ENCODE measurements at places on chromosomes 3 and 15. TPM values are rescaled to one million over a fixed set of nuclear protein-coding genes. Genes with fewer than 3 reads are reported as not detected.
A peak's percentile ranks its signal among the peaks of the same experiment; 100 is the strongest.

Gene EIF4E3
- 76.9 TPM for total RNA-seq

Gene TRAT1
- 165 TPM for total RNA-seq

Gene RBP2
- total RNA-seq, result not detected

Gene TUSC7
- not detected for total RNA-seq

Gene MEIS2
- not detected for total RNA-seq

DNA sequence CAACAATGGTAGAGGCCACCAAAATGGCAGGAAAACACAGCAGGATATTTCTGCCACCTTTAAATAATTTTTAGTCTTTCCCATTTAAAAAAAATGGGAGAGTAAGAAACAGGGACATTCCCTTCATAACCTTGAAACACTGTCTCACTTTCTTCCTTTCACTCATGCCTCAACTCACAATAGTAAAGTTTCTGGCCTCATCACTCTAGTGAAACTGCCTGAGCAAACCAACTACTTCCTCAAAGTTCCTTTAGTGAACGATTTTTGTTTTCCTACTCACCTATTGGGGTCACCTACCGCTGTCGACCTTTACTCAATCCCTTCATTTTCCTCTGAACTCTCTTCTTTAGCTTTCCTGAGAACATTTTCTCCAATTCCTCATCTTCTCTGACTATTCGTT lies 33.0 kb downstream of the SHC4 start:
- H3K27ac ChIP-seq, result no peak overlapping the region
- peaks cover 8% of the 10 kb centered on the region for H3K36me3 ChIP-seq
- H3K4me3 ChIP-seq, result no peak overlapping the region
- peaks cover 19% of the 10 kb centered on the region for H3K27me3 ChIP-seq

- no peak overlapping the region for H3K27ac ChIP-seq
- no peak for DNase-seq
- no peaks in the 10 kb centered on the region for H3K36me3 ChIP-seq
- H3K4me1 ChIP-seq, result no peaks in the 10 kb centered on the region
- H3K27me3 ChIP-seq, result no peaks in the 10 kb centered on the region
These were observed 443.9 kb downstream of the DIPK2A start for GRCh38 chr3:144415492-144415891.

GRCh38 chr3:39222462-39222861 lies 30.1 kb upstream of the XIRP1 start:
- no peak overlapping the region for H3K4me3 ChIP-seq
- no peak for DNase-seq
- peaks cover 46% of the 10 kb centered on the region for H3K27me3 ChIP-seq
- H3K4me1 ChIP-seq, result peaks cover 49% of the 10 kb centered on the region
- no peak overlapping the region for H3K27ac ChIP-seq

DNA sequence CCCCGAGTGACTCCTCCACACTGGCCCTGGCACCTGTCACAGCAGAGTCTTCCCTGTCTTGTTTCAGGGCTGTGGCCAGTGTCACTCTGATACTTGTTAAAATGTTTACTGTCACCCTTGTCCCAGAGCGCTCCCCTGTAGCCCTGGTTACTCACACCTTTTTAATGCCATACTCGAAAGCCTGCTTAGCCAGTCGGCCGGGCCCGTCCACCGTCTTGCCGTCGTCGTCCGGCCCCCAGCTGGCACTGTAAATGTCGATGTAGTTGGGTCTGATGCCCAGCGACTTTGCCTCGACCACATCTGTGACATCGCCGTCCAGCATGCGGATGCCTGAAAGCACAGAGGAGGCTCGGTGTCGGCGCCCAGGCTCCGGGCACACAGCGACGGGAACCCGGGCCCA lies 91.3 kb downstream of the PCSK6 start:
- DNase-seq, result no peak
- H3K4me3 ChIP-seq, result no peak overlapping the region
- H3K27ac ChIP-seq, result no peak overlapping the region
- peaks cover 19% of the 10 kb centered on the region for H3K27me3 ChIP-seq
- H3K4me1 ChIP-seq, result no peaks in the 10 kb centered on the region

GRCh38 chr3:144660186-144660585 lies 688.6 kb downstream of the DIPK2A start:
- DNase-seq, result no peak
- no peak overlapping the region for H3K27ac ChIP-seq
- H3K36me3 ChIP-seq, result no peaks in the 10 kb centered on the region
- H3K27me3 ChIP-seq, result no peaks in the 10 kb centered on the region
- H3K4me1 ChIP-seq, result no peaks in the 10 kb centered on the region
- no peak overlapping the region for H3K4me3 ChIP-seq

DNA sequence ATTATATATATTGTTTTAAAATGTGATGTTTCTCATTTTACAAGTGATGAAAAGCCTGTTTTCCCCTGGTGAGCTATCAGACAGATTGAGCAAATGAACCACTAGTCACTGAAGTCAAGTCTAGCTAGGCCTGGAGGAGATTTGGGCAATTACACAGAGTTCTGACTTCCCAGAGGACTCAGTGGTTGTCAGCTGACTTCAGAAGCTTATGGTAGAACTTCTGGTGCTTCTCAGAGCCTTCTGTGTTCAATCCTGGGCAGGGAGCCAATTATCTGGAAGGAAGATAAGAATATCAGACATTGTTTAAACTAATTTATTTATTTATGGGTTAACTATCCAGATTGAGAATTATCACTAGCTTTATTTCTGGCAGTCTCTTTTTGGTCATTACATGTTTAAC lies 37.7 kb upstream of the NAALADL2 start:
- no peaks in the 10 kb centered on the region for H3K4me1 ChIP-seq
- no peaks in the 10 kb centered on the region for H3K27me3 ChIP-seq
- H3K4me3 ChIP-seq, result no peak overlapping the region
- H3K27ac ChIP-seq, result no peak overlapping the region
- no peaks in the 10 kb centered on the region for H3K36me3 ChIP-seq
- no peak for DNase-seq

DNA sequence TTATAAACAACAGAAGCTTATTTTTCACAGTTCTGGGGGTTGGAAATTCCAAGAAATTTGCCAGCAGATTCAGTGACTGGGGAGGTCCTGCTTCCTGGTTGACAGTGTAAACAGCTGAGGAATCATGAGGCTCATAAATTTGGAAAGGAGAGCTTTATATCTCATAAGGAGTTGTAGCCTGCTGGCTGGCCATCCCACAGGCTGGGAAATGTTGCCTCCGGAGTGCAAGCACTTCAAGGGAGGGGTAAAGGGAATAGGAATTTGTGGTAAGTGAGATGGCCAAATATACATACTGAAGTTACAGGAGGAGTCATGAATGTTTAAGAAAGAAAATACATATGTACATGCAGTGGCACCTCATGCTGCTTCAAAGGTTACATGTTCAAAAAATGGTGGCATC lies 217.2 kb upstream of the CBLB start:
- no peak overlapping the region for H3K4me3 ChIP-seq
- no peaks in the 10 kb centered on the region for H3K27me3 ChIP-seq
- peaks cover 7% of the 10 kb centered on the region for H3K36me3 ChIP-seq

GRCh38 chr15:95868970-95869369 lies 461.5 kb upstream of the NR2F2 start:
- no peak overlapping the region for H3K27ac ChIP-seq
- no peaks in the 10 kb centered on the region for H3K27me3 ChIP-seq
- no peak for DNase-seq

DNA sequence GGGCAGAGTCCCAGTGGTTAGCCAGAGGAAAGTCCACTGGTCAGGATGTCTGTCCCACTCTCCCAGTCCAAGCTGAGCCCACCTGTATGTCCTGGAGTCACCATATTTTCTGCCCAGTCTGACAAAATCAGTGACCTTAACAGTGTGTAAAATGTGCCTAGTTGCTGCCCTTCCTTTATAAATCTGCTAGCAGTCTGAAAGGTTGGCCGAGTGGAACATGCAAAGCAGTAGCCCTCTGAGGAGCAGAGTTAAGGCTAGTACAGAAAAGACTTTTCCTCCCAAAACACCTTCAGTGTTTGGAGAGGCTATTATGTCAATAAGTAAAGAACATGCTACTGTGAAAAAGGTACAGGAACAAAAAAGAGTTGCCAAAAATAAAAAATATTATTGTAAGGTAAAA lies 15.3 kb downstream of the TTC21A start:
- peaks cover 15% of the 10 kb centered on the region for H3K4me1 ChIP-seq
- H3K36me3 ChIP-seq, result no peaks in the 10 kb centered on the region
- H3K4me3 ChIP-seq, result no peak overlapping the region
- DNase-seq, result no peak
- peaks cover 1% of the 10 kb centered on the region for H3K27me3 ChIP-seq

DNA sequence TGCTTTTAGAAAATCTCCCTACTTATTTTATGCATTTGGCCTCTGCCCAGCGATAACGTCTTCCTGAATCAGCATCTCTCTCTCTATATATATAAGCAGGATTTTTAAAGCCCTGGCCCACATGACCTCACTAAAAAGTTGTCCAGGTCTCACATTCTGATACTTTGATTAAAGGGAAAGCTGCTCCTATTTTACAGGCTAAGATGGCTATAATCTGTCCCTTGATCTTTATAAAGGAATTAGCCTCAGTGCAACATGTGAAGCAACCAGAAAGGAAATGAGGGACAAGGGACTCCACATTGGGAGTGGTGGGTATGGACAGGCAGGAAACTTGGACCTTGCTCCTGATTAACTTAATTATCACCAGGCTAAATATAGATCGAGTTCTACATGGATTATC lies 25.6 kb upstream of the MUC13 start:
- no peak for DNase-seq
- H3K4me3 ChIP-seq, result no peak overlapping the region
- peaks cover 14% of the 10 kb centered on the region for H3K27me3 ChIP-seq
- H3K36me3 ChIP-seq, result no peaks in the 10 kb centered on the region

DNA sequence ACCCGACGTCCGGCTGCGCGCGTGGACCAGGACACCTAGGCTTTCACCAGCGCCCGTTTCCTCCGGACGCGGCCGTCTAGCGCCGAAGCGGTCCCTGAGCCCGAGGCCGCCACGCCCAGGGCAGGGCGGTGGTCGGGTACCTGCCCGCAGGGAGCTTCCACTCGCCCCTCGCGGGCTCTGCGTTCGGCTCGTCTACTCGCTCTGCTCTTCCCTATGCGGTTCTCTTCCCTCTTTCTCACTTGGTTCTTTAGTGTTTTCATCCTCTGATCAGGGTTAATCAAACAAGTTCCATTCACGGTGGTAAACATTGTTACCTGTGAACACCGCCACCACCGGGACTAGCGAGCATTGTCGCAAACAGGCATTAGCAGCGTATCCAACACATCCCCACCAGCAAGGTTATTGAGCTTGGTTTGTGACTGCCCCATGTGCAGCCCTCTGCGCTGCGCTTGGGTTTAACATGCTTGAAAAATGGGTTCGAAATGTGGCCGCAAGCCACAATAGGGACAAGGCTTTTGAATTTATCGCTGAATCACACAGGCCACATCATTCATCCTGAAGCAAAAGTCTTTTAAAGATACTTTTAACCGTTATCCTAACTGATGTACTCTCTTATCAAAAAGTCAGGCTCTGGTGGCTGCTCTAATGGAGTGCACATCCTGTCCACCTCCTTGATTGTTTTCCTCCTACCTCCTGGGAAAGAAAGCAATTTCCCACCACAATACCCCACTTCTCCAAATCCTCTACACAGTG lies 843 bp upstream of the CD47 start:
- H3K4me1 ChIP-seq, result peaks cover 25% of the 10 kb centered on the region
- no peaks in the 10 kb centered on the region for H3K27me3 ChIP-seq
- H3K4me3 ChIP-seq, result peak overlapping the region; percentile 79
- peak overlapping the region; percentile 83 for H3K27ac ChIP-seq
- peaks cover 25% of the 10 kb centered on the region for H3K36me3 ChIP-seq
- no peak for DNase-seq

- DNase-seq, result no peak
- no peak overlapping the region for H3K27ac ChIP-seq
- no peaks in the 10 kb centered on the region for H3K36me3 ChIP-seq
These were observed 65.9 kb upstream of the NTRK3 start for GRCh38 chr15:88322461-88322860.

DNA sequence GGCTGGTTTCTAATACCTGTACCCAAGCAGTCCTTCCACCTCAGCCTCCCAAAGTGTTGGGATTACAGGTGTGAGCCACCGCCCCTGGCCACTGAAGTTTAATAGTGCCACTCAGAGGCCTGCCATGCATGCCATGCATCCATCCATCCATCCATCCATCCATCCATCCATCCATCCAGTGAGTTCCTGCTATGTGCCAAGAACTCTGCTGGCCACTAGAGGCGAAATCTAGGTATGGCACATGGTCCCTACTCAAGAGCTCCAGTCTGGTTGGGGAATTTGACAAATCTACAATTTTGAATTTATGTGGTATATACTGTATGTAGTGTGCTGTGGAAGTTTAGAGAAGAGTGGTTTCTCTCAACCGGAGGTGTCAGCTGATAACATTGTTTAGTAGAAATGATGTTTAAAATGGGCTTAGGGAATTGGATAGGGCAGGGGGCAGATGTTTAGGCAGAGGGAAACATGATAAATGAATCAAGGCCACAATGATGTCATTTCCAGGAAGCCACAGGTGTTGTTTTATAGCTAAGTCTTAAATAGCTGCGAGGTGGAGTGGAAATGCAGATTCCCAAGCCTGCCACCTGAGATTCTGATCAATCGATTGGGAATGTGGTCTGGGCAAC lies 384.4 kb upstream of the C2CD4B start:
- H3K4me1 ChIP-seq, result no peaks in the 10 kb centered on the region
- H3K27me3 ChIP-seq, result peaks cover 6% of the 10 kb centered on the region
- no peak for DNase-seq
- H3K36me3 ChIP-seq, result no peaks in the 10 kb centered on the region
- H3K27ac ChIP-seq, result no peak overlapping the region

GRCh38 chr15:39581793-39582285 lies 960 bp downstream of the THBS1 start:
- no peak overlapping the region for H3K27ac ChIP-seq
- DNase-seq, result no peak
- H3K4me1 ChIP-seq, result peaks cover 18% of the 10 kb centered on the region
- H3K36me3 ChIP-seq, result no peaks in the 10 kb centered on the region

DNA sequence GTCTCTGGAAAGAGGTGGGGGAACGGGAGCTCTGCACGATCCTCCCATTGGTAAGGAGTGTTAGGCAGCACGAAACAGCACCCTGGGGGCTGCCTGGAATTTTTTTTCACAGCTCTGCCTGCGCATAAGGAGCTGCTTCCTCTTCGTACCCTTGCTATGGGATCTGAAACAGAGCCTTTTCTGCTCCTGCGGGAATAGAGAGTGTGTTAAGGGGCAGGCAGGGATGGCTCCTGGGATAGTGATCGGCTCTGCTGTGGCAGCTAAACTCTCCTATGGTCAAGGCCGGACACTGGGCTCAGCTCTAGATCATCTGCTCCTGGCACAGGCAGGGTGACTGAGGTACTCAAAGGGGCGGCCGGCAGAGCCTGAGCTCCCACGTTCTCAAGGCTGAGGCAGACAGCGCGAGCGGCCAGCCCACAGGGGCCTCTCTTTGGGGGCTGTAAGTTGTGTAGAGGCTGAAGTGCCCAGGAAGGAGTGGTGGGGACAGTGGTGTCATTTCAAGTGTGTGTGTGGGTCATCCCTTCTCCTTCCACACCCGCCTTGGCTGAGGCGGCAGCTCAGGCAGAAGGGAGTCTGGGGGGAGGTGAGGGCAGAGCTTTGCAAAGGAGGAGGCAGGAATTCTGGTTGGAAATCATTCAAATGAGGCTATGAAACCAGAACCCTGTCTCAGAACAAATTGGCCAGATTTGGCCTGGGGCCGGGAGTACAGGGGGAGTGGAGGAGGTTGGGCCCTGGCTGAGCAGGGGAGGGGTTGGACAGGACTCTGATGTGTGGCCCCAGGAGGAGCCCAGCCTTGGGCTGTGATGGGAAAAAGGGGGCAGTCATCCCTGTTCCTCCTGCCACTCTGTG lies 31.0 kb downstream of the EPHB3 start:
- no peaks in the 10 kb centered on the region for H3K36me3 ChIP-seq
- no peak overlapping the region for H3K4me3 ChIP-seq
- no peaks in the 10 kb centered on the region for H3K4me1 ChIP-seq
- H3K27me3 ChIP-seq, result no peaks in the 10 kb centered on the region
- no peak overlapping the region for H3K27ac ChIP-seq
- no peak for DNase-seq
